ENCODE measurements at places on chromosomes 11 and 22.

- DNase-seq = no peak
These were observed 86.5 kb upstream of the E2F8 start for GRCh38 chr11:19327280-19327679.

DNA sequence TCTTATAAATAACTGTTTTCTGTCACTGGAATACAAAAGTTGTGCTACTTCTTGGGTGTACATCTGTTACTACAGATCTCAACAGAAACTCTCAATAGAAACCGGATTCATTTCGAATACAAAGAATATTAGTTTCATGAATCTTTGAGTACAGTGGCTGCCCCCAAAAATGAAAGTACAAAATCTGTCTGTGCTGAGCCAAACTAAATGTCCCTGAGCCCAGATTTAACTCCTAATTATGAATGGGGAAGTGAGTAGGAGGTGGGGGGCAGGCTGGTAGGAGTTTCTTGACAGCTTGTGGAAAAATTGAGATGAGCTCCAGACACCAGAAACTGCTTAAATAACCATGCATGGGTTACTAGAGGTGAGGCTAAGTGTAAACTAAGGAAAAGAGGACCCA is 41.6 kb downstream of the PITPNB start:
- no peak for DNase-seq

GRCh38 chr11:112942966-112943643 is 18.1 kb upstream of the NCAM1 start:
- no peak for DNase-seq

- DNase-seq = no peak
These were observed 1339.4 kb downstream of the FAM181B start for GRCh38 chr11:81394311-81394710.

GRCh38 chr22:48761546-48761945 is 1066.1 kb downstream of the BRD1 start:
- no peak for DNase-seq

DNA sequence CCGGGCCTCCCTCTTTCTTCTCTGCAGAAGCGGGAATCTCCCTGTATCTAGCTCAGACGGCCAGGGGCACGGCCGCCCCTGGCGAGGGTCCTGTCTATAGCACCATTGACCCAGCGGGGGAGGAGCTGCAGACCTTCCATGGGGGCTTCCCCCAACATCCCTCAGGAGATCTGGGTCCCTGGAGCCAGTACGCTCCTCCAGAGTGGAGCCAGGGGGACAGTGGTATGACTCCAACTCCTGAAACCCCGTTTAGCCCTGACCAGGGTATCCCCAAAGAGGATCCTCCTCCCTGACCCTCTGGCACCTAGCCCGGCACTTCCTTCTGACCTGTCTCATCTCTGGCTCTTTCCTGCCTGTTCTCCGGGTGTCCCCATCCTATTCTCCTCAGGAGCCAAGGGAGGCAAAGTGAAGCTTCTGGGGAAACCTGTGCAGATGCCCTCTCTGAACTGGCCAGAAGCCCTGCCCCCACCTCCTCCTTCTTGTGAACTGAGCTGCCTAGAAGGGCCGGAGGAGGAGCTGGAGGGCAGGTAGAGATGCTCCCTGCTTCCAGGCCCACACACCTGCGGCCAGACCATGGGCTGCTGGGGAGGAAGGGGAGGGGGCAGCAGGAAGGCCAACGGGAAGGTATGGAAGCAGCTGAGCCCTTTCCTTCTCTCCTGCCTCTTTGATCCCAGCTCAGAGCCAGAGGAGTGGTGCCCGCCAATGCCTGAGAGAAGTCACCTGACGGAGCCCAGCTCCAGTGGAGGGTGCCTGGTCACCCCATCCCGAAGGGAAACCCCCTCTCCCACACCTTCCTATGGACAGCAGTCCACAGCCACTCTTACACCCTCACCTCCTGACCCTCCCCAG is 12.9 kb downstream of the ROBO3 start:
- no peak for DNase-seq

DNA sequence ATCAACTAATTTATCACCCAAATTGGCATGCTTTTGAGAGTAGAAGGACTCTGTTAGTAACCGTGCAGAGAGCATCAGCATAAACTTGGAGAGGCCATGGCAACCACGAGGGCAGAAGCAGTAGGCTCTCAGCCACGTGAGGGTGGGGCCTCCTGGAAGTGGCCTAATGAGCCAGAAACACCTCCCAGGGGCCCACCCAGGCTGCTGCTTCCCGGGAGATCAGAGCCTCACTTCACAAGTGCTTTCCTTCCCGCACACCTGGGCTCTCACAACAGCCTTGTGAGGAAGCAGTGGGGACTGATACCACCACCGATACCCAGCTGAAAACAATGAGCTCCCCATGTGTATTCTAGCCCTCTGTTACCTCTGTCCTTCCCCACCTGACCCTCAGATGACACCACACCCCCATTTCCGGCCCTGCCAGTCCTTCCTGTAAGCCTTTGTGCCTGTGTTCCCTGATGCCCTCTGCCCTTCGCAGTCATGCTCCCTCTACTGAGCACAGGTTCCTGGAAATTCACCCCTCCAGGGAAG is 17.0 kb downstream of the TRIM29 start:
- DNase-seq = no peak

GRCh38 chr11:88310246-88310645 is 27.3 kb downstream of the CTSC start:
- DNase-seq = no peak

- no peak for DNase-seq
These were observed 50.8 kb downstream of the BUD13 start for GRCh38 chr11:116721988-116722387.

- DNase-seq = no peak
These were observed 377.1 kb downstream of the DCDC1 start for GRCh38 chr11:30992513-30992849.

DNA sequence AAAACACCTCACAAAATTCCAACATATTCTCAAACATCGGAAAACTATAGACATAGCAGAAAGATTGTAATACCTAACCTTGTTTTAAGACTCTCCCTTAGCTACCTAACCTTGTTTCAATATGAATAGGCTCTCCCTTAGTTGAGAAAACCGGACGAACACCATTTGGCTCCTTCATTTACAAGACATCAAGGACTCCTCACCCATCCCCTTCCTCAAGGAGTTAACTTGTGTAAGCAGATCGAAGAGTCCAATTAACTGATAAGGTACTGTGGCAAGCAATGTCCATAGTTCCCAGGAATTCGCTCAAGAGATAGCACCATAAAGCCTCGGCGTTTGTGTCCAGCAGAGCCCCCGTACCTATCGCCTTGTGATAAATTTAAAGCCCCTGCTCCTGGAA is 4.6 kb upstream of the ACRV1 start:
- no peak for DNase-seq

DNA sequence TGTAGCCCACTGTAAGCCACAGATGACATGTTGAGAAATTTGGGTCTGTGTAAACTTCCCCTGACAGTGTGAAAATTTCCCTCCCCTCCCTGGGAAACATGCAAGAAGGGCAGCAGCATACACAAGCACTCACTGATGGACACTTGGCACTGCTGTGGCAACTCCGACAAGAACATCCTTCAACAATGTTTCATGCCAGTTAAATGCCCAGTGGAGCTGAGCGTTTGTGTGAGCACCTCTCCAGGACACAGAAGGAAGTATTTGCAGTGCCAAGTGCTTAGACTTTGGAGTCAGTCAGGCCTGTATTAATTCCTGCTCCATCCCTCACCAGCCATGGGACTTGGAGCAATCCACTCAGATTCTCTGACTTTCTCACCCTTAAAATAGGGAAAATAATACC is 17.7 kb downstream of the C11orf87 start:
- peak; percentile 25 for DNase-seq

DNA sequence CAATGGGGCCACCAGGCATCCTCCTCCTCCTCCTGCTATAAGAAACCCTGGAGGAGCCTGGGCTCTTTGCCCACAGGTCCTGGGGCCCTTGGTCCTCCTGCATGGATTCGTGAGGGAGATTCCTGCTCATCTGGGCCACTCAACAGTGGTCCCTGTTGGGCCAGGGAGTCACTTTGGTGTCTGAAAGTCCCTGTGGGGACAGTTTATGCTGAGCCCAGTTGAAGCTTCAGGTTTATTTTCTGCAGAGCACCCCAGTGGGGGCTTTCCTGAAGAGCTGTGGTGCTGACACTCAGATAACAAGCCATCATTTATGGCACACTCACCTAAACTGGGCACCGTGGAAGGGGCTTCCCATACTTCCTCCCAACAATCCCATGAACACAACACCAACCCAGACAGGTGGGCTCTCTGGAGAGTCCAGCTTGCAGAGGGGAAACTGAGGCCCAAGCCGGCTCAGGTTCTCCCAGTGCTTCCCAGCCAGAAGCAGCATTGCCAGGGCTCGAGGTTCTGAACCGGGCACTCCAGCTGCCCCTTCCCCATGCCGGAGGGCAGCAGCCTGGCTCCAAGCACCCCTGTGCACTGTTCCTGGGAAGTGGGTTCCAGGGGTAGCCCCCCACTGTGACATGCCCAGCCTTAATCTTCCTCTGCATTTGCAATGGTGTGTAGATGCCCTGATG is 91.3 kb downstream of the MYEOV start:
- no peak for DNase-seq

- no peak for DNase-seq
These were observed 28.7 kb downstream of the TMPRSS6 start for GRCh38 chr22:37080838-37081237.

DNA sequence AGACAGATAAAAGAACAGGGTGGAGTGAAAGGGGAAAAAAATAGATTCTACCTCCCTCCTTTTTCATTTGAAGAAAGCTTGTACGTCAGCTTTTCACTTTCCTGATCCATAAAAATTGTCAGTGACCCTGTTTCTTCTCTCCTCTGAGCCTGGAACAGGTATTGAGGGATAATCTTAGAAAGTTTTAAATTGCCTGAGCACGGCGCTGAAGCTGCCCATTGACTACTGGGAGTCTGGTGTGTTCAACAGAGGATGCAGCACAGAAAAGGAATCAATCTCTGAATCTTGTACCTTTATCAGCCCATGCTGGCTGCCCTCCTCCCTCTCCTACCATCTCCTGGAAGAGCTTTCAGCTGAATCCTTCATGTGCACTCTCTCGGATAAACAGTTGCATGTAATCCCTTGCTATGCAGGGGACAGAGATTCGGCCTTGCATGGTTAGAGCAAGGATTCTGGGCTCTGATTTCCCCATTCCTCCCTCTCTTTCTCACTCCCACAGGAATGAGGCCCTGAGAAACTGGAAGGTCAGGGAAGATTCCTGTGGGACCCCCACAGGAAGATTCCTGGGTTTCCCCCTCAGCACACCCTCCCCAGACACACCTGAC is 162.4 kb upstream of the SYN3 start:
- DNase-seq = no peak

DNA sequence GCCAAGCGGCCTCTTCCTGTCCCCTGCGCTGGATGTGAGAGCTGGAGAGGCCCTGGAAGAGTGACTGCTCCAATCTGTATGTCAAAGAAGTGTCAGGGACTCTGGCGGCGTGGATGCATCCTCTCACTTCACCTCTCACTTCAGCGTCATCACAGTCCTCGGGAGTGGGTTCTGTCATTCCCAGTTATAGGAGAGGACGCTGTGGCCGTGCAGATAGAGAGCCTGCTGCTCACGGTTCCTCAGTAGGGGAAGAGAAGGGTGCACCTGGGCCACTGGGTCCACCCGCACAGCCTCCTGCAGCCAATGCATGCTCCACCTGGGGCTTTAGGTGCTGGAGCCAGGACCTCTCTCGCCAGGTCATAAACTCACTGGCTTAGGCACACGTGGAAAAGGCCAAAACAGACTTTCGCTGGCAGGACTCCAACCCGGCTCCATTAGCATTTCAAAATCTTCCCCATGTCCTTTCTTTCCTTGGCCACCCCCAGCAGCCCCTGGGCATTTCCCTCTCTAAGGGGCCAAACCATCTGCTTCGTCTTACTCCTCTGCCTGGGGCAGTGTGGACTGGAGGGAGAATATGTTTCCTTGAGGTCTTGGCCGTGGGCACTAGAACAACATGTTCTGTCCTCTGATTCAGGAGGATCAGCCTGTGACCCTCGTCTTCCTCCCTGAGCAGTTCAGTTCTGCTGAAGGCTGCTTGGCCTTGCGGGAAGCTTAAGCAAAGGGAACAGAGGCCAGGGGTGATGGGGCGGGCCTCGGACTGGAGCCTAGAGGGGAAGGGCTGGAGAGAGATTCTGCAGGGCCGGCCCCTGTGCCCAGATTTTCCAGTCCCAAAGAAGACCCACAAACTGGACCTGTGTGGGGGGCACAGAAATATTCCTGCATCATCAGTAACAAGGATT is 57.8 kb downstream of the ST14 start:
- no peak for DNase-seq

- DNase-seq = no peak
These were observed 242.0 kb downstream of the DDX10 start for GRCh38 chr11:108906826-108907225.

DNA sequence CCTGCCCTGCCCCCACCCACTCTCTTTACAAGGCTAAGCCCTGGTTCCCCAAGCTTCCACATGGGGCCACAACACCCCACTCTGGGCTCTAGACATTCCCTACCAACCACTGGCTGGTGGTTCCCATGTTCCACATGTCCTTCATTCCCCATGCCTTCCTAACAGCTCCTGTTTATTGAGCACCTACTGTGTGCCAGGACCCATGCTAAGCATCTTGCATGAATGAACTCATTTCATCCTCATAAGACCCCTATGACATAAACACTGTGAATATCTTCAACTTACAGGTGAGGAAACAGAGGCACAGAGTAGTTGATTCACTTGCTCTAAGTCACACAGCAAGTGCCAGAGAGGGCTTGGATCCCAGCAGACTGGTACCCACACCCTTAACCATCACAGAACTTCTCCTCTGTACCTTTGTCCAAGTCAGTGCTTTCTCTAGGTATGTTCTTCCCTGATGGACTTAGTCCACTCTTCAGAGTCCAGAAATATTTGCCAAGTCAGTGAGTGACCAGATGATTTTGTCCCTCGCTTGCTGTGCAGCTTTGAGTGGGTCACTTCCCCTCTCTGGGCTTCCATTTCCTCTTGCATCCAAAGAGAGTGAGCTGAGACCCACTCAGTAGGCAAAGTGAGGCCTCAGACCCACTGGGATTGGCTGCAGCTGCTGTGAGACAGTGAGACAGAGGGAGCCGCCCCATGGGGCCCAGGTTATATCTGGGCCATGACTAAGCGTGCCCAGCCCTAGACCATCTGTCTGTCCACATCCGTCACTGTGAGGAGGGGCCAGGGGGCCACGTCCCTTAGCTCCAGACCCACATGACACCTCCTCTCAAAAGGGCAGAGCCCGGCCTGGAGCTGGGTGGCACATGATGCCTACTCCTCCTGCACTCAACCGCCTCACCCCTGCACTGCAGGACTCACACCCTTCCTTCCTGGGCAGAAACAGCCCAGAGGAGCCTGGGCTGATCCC is 132.4 kb downstream of the MN1 start:
- no peak for DNase-seq

DNA sequence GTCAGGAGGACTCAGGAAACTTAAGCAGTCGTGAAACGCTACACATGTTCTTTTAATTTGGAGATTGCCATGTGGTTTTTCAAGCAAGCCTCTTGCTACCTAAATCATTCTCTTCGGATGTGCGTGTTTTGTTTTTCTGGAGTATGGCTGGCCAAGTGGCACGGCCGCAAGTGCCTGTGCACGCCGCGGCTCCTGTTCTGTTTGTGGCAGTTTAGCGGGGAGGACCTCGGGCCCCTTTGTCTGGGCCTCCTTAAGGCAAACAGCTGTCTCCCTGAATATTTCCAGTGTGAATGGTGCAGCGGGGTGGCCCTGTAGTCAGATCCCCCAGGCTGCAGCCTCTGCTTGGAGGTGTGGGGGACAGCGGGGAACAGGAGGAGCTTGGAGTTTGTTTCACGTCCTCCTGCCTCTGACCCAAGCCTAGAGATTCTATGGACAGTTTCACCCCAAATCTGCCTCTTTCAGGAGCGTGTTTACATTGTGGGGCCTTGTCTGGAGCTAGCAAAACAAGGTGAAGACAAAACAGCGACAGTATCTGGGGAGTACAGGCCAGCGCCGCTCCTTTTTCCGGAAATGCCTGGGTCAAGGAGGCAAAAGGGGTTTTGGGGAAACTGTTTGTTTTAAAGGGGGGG is 1.3 kb downstream of the LRP5 start:
- DNase-seq = no peak

GRCh38 chr22:43395086-43395695 is 16.6 kb upstream of the MPPED1 start:
- no peak for DNase-seq

Measured in G401 (cell line).